ENCODE measurements at places on chromosomes 5 and 9.
A peak's percentile ranks its signal among the peaks of the same experiment; 100 is the strongest.

- no peak for DNase-seq
Observed at GRCh38 chr9:32565967-32566366, 7.0 kb downstream of the NDUFB6 start.

DNA sequence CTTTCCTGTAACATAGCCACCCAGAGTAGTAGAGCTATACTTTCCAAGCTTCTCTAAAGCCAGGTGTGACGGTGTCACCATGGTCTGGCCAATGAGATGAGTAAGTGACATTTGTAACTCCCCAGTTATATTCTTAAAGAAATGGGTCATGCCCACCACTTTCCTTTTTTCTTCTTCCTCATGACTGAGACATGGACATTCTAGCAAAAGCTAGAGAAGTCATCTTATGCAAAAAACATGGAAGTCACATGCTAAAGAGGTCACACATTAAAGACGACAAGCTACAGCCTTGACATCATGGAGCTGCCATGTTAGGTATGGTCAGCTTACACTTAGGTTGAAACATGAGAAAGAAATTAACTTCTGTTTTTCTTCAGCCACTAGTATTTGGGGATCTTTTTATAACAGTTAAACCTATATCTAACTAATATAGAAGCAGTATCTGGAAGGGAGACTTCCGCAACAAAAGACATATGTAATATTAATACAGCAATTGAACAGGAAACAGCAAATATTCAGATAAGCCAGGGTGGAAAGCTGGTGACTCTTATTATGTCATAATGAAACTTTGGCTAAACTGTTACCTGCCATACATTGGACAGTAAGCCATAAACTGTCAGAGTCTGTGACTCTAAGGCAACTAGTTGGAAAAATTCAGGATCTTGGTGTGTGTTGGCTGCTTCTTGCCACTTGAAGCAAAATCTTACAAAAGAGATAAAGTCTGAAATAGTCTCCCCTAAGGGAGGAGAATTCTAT, 54.7 kb upstream of the SNX2 start:
- DNase-seq: no peak

DNA sequence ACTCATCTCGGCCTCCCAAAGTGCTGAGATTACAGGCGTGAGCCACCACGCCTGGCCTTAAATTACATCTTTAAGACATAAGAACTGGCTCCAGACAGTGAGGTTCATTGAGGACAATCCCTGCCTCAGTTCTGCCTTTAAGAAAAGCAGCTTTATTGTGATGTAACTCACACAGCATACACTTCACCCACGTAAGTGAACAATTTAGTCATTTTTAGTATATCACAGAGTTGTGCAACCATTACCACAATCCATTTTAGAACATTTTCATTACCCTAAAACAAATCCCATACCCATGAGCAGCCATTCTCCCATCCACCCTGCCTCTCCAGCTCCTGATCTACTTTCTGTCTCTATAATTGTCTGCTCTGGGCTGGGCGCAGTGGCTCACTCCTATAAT, 24.0 kb upstream of the LTC4S start:
- no peak for DNase-seq

GRCh38 chr5:133665571-133665970, 53.2 kb upstream of the FSTL4 start:
- DNase-seq: no peak

- DNase-seq: no peak
Observed at GRCh38 chr5:77295863-77296378, 85.4 kb downstream of the PDE8B start.

DNA sequence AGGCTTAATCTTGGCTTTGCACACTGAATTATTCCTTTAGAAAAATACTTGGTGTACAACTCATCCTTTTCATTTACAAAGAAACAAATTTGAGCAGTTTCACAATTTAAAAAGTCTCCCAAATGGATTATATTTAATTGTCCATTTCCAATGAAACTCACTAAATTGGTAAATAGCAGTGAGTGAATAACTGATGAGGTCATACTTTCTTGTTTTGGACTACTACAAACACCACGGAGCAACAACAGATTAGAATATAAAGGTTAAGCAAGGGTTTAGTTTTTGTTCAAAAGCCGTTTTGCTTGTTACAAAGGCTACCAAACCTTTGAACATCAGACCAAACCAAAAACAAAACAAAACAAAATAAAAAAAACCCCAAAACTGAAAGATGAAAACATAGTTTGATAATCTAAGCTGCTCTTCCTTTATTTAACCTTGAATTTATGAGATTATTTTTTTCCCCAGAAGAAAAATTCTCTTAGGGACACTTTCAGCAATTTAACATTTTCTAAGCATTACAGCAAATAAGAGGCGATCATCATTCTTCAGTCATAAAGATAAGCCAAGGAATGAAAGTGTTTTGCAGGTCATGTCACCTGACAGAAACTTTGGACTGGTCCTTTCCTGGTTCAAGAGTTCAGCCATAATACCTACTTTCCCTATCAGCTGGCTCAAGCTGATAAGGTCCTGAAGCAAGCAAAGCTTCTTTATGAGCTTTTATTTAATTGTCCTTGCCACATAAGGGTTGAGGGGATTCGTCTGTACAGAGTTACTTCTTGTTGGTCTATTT, 99.7 kb upstream of the CDKN2B start:
- no peak for DNase-seq

GRCh38 chr9:117549444-117549843, 134.6 kb upstream of the ASTN2 start:
- DNase-seq: no peak

DNA sequence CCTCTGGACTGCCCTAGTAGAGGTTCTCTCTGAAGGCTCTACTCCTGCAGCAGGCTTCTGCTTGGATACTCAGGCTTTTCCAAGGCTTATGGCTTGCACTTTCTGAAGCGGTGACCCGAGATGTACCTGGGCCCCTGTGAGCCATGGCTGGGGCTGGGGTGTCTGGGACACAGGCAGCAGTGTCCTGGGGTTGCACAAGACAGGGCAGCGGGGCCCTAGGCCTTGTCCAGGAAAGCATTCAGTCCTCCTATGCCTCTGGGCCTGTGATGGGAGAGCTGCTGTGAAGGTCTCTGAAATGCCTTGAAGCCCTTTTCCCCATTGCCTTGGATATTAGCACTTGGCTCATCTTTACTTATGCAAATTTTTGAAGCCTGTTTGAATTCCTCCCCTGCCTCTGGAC, 192.2 kb downstream of the YTHDC2 start:
- no peak for DNase-seq

DNA sequence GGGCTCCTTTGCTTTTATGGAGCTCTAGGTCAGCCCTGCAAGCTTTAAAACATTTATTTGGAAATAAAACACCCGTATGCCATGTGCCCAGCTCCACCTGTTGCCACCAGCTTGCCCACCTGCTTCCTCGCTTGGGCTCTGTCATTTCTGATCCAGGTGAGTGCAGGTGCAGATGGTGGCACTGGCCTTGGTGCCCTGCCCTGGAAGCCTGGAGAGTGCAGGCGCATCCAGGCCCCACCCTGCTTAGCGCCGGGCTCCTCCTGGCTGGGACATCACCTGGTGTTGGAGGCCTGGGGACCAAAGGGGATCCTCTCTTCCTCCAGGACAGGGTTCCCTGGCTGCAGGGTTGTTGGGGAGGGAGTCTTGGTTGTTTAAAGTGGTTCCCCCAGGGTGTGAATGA, 35.8 kb downstream of the WNK2 start:
- peak; percentile 20 for DNase-seq

- DNase-seq: no peak
Observed at GRCh38 chr5:122727112-122727541, 47.8 kb upstream of the SNX2 start.

All from NCI-H510A treated with DMSO at 0.1 percent for 48 hours (cell line).